ENCODE measurements at places on chromosomes 2 and 18.

GRCh38 chr2:204535764-204536163, 9.5 kb upstream of the PARD3B start:
- DNase-seq, result no peak

GRCh38 chr2:14396533-14397083, 235.9 kb upstream of the LRATD1 start:
- no peak for DNase-seq

DNA sequence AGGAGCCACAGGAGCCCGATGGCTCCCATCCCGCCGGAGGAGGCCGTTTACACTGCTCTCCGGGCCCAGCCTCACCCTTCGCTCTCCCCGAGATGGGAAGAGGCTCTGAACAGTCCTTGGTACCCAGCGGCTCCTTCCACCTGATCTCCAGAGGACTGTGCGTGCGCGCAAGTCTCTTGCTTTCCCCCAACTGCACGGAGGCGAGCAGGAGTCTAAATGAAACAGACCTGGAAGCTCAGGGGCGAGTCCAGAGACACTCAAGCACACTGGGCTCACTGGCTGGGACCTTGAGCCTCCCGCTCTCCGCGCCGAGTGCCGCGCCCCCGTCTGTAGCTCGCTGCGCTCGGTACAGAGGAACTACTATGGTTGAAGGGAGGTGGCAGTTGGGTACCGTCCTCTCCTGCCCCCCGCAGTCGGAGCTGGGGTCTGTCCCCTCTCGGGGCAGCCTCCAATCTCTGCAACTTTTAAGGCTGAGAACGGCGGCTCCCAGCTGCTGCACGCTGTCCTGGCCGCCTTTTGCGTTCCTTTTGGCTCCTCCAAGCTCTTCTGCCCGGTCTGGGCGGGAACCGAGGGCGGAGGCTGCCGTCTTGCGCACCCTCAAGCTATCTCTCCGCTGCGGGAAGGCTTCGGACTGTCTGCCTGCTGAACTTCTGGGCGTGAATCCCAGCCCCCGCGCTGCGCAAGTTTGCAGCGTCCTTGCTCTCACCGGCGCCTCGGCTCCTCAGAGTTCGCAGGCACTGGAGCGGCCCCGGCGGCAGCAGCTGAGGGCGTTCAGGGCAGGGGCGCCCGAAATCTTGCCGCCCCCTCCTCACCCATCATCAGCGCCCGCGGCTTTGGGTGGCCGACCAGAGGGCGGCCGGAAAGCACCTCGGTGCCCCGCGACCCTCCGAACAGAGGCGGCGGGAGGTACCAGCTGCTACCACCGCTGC, 491 bp downstream of the ALK start:
- peak; percentile 11 for DNase-seq

DNA sequence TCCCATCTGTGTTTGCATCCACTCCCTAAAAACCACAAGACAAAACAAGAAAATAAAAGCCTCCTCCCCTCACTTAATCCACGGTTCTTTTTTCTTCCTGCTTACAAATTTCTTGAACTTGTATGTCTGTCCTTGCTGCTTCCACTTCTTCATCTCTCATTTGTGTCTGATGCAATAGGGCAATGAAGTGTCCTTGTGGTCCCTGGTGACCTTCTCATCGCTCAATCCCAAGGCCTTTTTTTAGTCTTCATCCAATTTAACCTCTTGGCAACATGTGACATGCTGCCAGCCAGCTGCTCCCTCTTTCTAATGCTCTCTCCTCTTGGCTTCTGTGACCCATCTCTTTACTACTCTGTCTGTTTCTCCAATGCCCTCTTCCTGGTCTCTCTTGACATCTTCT, 87.6 kb downstream of the SEMA4F start:
- no peak for DNase-seq

DNA sequence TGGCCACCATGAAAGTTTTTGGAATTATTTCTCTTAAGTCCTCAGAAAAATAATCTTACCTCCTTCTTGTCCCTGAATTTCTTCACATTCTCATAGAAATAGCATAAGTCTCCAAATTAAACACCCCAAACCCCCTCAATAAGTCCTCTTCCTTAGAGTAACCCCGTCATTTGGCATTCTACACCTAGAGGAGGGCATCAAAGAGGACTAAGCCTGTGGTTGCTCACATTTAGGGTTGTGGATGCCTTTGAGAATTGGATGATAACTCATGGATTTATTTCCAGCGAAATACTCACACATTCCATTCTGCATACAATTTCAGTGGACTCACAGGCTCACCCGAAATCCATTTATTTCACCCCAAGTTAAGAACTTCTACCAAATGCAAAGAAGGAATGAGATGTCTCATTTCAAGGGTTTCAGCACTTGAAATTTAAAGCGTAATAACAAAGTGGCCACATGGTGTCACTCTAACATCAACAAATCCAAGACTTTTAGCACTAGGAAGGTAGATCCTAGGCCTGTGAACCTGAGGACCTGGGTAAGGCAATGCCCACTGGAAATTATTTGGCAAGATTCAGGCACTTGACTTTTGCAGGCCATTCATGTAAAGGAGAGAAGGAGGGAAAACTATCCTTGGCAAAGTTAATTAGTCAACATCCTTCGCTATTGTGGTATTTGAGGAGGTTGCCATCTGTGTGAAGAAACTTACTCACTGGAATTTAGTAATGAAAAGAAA, 24.6 kb downstream of the DYTN start:
- DNase-seq, result peak; percentile 84

DNA sequence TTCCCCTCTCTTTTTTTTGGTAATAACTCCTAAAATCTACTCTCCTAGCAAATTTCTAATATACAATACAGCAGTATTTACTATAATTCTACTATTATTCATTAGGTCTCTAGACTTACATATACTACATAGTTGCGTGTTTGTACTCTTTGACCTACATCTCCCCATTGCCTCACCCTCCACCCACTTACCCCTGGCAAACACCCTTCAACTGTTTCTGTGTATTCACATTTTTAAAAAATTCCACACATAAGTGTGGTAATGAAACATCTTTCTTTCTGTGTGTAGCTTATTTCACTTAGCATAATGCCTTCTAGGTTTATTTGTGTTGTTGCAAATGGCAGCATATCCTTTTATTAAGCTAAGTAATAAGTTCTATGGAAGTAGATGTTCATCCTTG, 336.0 kb downstream of the CCDC85A start:
- DNase-seq, result no peak

DNA sequence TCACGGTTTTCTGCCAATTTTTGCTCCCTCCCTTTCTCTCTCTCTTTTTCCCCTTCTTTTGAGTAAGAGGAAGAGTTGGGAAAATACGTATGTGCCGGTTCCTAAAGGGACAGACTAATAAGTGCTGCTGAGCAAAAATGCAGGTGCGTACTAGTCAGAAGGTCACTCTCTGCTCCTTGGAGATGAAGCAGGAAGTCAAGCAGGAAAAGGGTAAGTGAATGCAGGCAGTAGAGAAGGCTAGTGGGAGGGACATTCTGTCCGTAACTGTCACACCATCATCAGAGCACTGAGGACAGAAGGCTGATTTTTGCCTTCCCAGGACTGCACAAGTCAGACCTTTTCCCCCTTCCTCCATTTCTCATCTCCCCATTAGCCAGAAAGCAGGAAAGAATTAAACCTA, 105.7 kb downstream of the CDH2 start:
- no peak for DNase-seq

- DNase-seq, result no peak
These were observed 11.4 kb downstream of the DARS1 start for GRCh38 chr2:135974036-135974435.

- no peak for DNase-seq
These were observed 8.9 kb upstream of the RUFY4 start for GRCh38 chr2:218060118-218060517.

DNA sequence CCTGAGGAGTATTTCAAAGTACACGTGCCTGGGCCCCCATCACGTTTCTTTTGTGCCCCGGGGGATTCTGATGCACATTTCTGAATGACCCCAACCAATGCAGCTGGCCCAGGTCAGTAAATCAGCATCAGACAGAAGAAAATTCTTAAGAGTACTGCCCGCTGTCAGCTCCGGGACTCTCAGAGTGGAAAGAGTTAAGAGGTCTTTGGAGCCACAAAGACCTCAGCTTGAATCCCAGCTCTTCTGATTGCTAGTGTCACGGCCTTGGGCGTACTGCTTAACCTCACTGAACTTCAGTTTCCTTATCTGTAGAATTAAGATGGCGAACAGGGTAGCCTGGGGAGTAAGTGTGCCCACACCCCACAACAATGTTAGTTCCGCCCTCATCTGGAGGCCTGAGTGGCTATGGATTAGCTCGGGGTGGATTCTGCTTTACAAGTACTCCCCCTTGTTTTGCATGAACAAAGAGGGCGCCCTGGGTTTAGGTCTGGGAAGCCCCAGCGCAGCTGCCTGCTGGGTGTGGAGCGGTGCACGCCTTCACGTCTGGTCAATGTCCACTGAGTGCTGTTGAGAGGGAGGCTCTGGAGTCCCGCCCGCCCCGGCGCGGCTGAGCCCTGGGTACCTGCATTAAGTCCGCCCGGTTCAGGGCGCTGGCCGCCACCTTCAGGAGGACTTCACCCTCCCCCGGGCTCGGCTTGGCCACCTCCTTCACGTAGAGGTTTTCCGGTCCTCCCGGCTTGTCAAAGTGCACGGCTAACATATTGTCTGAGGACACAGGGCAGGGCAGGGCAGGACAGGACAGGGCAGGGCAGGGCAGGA, 858 bp downstream of the TP53I3 start:
- peak; percentile 83 for DNase-seq

DNA sequence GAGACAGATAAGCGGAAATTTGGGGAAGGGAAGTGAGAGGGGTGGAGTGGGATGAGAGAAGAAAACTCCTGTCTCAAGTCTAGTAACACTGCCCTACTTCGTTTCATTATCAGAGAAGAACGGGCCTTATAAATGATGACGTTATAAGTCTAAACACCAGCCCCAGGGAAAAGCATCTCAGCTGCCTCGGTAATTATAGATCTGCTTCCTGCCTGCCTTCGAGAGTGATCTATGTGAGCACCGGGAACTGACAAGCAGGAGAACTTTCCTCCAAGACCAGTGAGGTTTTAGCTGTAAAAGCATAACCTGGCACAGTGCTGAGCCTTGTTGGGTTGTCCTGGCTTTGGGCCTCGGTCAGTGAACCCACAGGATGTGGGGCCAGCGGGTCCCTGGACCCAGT, 227.9 kb upstream of the SIX2 start:
- peak; percentile 69 for DNase-seq

- no peak for DNase-seq
These were observed 159.1 kb upstream of the ALPP start for GRCh38 chr2:232219496-232219870.

GRCh38 chr2:99708231-99708630, 218.4 kb upstream of the REV1 start:
- DNase-seq, result no peak

GRCh38 chr2:152453129-152453911, 118.3 kb downstream of the FMNL2 start:
- no peak for DNase-seq

DNA sequence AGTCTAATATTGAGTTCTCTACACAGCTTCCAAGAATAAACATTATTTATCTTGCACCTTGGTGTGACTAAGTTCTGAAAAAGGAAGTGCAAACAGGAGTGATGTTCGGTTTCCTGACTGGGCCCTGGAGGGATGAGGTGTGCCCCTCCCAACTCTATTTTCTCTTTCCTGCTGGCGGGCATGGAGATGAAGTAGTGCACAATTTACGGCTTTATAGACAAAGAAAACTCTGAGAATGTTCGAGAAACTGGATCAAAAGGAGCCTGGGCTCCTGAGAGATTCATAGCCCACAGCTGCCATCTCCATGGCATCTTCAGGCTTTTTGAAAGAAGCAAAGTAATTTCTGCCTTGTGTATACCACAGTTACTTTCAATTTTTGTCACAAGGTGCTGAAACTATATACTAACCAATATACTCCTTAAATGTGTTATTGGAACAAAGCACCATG, 22.3 kb downstream of the LRATD1 start:
- no peak for DNase-seq

DNA sequence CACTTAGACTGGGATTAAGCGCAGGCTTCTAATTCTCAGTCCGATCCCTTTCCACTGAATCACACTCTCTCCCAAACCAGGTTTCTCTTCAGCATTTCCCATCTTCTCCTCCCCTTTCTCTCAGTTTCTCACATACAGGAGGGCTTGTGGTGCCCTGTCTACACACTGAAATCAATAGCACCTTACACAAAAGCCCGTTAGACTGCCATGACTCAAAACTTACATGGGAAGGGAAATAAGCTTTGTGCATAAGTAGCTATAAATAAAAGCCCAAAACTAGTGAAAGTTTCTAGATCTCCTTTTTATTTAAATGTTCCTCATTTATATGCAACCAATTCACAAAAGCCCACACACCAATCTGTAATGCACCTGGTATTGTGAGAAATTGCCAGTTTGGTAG, 318.4 kb downstream of the TXNL1 start:
- no peak for DNase-seq

GRCh38 chr2:217370391-217370790, 510.5 kb upstream of the TNP1 start:
- peak; percentile 14 for DNase-seq

DNA sequence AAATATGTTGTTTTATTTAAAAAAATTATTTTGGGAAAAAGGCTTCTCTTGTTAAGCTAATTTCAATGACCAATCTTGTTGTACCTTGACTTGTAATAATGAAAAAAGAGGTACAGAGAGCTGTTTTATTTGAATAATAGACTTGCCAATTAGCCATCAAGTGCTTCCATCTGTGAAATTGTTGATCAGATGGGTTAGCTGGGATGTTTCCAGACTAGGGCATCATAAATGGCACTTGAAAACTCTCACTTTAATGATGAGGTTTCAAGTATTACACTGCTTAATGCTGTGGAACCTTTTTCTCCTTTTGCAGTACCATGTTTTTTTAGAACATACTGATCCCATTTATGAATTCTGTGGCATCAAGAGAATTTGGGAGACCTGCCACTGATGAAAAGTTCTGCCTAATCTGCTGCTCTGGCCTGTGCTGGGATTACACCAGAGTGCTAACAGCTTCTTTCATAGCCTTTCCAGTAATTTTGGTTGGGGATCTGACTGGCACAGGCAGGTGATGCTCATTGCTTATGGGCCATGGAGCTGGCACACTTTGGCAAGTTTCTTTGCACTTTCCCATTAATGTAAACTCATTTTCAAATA, 24.2 kb downstream of the PSMD14 start:
- DNase-seq, result no peak

- no peak for DNase-seq
These were observed 9.6 kb downstream of the GPAT2 start for GRCh38 chr2:96025194-96025492.

GRCh38 chr2:215765729-215766360, 247.5 kb downstream of the MREG start:
- no peak for DNase-seq

DNA sequence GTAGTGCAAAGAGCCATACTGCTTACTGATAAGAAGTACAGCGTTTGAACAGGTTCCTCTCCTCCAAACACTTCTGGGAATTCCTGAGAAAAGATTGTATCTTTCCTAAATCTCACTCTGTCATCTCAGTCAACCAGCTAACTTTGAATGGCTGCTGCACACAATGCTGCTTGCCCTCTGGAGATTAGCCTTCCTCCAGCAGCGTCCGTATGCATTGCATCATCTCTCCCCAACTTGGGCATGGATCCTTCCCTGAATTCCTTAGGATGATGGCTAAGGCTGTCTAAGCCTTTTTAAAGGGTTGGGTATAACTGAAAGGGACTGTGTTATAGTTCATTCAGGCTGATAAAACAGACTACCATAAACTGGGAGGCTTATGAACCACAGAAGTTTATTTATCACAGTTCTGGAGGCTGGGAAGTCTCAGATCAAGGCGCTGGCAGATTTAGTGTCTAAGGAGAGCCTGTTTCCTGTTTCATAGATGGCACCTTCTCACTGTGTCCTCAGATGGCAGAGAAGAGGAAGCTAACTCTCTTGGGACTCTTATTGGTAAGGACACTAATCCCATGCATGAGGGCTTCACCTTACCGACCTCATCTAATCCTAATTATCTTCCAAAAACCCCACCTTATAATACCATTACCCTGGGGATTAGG, 105.3 kb downstream of the PAX3 start:
- no peak for DNase-seq

GRCh38 chr2:133158024-133158423, 410.2 kb downstream of the NCKAP5 start:
- no peak for DNase-seq

Data from cardiac fibroblast (primary cell).